ENCODE measurements at places on chromosomes 7 and 10.

DNA sequence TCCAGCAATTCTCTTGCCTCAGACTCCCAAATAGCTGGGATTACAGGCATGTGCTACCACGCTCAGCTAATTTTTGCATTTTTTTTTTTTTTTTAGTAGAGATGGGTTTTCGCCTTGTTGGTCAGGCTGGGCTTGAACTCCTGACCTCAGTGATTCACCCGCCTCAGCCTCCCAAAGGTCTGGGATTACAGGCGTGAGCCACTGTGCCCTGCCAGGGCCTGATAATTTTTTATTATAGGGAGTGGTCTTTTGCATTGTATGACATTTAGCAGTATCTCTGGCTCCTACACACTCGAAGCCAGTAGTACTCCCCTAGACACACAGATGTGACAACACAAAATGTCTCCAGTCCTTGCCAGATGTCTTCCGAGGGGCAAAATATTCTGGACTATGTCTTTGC, 124.0 kb downstream of the DKK1 start:
- no peak for DNase-seq

- DNase-seq: no peak
Observed at GRCh38 chr10:47294501-47294900, 5.5 kb upstream of the GDF10 start.

DNA sequence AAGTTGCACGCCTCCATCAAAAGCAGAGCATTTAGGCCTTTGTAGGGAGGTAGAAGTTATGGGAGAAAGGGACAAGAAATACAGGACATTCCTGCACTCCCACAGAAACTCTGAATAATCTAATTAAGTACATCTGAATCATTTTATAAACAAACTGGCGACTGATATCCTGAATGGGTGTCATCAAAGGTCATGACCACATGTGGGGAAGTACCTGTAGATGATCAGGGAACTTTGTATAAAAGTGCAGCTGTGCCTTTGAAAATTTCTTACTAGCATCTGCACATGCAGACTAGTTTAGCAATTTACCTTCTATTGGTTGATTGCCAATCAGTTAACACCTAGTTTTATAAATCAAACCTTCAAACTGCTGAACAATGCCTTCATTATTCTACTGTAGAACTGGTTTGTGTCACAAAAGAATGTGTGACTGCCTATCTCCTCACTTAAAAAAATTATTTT, 17.1 kb downstream of the STEAP4 start:
- DNase-seq: no peak

DNA sequence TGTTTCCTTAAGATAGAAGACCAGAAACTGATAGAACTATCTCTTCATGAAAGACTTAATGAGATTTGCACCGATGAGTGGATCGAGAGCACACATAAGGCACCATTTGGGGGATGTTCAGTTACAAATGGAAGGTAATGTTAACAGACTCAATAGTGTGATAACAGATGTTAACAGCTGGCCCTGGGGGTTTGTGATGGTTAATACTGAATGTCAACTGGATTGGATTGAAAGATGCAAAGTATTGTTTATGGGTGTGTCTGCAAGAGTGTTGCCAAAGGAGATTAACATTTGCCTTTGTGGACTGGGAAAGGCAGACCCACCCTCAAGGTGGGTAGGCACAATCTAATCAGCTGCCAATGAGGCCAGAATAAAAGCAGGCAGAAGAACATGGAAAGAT, 130.5 kb upstream of the DGKB start:
- no peak for DNase-seq

- no peak for DNase-seq
Observed at GRCh38 chr10:24494777-24495176, 228.9 kb downstream of the ARHGAP21 start.

- DNase-seq: no peak
Observed at GRCh38 chr10:43282881-43283280, 16.0 kb upstream of the RASGEF1A start.

DNA sequence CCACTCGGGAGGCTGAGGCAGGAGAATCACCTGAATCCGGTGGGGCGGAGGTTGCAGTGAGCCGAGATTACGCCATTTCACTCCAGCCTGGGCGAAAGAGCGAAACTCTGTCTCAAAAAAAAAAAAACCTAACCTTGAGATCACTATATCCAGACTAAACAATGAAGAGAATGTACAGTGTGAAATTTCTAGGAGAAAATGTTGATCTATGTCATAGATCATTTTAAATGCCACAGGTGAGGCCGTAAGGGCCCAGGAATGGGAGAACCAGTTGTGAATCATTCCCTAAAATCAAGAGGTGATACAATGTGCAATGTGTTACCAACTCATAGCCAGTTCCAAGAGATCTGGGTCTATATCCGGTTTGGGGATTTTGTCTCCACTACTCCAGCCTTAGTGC, 158.0 kb downstream of the CACNB2 start:
- no peak for DNase-seq

DNA sequence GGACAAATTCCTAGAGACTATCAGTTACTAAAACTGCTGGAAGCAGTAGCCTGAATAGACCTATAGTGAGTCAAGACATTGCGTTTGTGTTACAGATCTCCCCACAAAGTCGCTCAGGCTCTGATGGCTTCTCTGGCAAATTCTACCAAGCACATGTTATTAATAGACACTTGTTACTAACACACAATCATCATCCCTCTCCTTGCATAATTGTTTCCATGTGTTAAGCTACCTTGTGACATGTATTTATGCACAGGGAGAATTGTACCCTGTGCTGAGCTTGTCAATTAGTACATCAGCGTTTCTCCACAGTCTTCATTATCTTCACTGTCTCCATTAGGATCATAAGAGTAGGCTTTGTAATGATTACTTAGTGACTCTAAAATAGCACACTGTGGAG, 31.2 kb downstream of the DYNC2I1 start:
- no peak for DNase-seq

- DNase-seq: no peak
Observed at GRCh38 chr7:66333443-66333842, 128.3 kb downstream of the TPST1 start.

DNA sequence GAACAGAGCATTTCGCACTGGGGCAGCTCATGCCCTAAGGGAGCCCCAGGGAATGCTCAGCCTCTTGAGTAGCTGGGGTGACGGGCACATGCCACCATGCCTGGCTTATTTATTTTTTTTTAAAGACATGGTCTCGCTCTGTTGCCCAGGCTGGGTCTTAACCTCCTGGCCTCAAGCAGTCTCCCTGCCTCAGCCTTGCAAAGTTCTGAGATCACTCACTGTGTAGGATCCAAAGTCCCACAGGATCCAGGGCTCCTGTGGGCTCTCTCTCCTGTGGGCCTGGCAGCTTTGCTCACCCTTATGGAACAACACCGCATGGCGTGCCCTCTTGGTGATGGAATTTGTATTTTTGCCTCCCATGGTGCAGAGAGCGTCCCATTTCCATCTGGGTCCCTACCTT, 34.0 kb downstream of the TMEM120A start:
- no peak for DNase-seq

GRCh38 chr7:121019018-121019417, 30.5 kb downstream of the CPED1 start:
- DNase-seq: no peak

DNA sequence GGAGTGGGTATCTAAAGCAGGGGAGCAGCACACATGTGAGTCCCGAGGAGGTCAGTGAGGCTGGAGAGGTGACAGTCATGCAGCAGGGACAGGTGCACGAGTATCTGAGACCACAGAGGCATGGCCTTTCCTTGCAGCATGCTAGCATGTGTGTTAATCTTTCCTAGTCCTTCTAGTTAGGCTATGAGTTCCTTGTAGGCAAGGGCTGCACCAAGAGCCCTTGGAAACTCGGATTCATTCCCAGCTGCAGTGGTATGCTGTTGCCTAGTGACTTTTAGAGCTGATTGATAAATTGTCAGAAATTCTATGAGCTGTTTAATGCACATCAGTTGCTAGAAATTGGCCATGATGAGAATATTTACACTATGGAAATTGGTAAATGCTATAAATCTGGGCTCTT, 132.0 kb downstream of the SORCS3 start:
- no peak for DNase-seq

- DNase-seq: no peak
Observed at GRCh38 chr10:104067525-104067924, 18.2 kb downstream of the COL17A1 start.

DNA sequence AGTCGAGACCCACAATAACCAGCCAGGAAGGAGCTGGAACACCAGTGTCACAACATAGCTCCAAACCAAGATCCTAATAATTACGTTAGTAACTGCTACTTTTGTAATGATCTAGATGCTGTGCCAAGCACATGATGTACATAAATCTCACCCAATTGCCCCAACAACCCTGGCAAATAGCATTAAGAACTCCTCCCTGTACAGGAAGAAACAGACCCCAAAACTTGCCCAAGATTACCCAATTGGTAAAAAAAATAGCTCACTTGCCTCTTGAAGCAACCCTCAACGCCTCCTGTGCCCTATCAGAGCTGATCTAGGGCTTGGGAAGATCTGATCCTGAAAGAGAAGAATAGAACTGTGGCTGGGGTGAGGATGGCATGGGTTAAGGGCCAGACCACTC, 628.7 kb upstream of the AUTS2 start:
- no peak for DNase-seq

DNA sequence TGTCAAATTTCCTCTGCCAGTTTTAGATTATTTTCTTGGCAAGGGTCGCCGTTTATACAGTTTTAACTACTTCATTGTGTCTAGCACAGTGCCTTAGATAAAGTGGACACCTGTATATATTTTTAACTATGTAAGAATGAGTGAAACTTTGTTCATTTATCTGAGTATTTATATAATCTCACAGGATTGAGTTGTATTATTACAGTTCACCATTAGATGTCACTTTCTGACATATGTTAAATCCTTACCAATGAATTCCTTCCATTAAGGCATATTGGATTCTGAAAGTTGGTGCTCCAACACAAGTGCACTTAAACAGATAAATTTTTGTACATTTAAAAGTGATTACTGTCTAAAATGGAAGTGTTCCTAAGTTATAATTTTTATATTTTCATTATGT, 43.0 kb downstream of the ZMYND11 start:
- DNase-seq: no peak

GRCh38 chr7:5549096-5549763, 125.6 kb upstream of the TNRC18 start:
- no peak for DNase-seq

GRCh38 chr10:59709395-59710125, at the start of gene SLC16A9:
Gene SLC16A9 (minus strand): TSS chr10:59709850. CDS start chr10:59684291, 25,559 bp downstream.
- DNase-seq: no peak

- no peak for DNase-seq
Observed at GRCh38 chr7:90999989-91000979, 263.9 kb upstream of the FZD1 start.

GRCh38 chr7:22676385-22676784, 50.6 kb upstream of the IL6 start:
- DNase-seq: no peak

DNA sequence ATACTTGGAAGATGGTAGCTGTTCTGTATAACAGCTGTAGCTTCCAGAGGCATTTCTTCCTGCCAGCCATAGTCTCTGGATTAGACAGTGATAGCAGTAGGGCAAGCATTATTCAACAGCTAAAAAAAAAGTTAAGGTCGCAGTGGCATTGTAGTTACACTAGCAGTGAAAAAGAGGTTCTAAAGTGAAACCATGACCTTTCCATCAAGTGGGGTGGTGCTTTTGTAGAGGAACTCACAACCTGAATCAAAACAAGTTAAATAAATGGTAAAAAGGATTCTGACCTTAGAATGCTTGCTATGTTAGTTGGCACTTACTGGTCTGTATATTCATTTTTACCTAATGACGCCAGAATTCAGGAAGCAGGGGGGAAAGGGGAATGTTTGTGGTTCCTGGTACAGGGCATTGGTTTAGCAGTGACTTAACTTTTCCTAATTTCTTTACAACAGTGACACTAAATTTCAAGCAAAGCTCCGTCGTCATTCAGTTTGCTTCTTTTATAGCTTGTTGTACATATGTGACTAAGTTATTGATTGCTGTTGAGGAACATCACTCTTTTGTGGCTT, 55.0 kb downstream of the GBF1 start:
- no peak for DNase-seq

DNA sequence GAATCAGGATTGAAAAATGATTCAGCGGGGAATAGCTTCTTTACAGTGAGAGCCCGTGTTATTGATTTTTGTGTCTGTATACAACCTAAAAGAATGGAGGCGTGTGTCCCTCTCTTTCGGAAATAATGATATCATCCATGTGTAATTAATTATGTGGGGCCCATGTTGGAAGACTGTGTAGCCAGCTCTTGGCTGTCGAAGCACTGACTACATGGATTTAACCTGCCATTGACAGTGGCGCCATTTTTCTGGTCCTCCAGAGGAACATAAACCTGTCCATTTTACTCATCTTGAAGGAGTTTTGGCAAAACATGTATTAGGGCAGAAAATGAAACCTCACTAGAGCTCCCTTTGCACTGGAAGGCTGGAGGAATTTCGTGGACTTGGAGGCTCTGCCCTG, 119.6 kb downstream of the ITIH5 start:
- DNase-seq: no peak

- no peak for DNase-seq
Observed at GRCh38 chr10:62870866-62871265, 54.7 kb upstream of the EGR2 start.

GRCh38 chr10:63008491-63008890, 124.6 kb upstream of the NRBF2 start:
- no peak for DNase-seq

DNA sequence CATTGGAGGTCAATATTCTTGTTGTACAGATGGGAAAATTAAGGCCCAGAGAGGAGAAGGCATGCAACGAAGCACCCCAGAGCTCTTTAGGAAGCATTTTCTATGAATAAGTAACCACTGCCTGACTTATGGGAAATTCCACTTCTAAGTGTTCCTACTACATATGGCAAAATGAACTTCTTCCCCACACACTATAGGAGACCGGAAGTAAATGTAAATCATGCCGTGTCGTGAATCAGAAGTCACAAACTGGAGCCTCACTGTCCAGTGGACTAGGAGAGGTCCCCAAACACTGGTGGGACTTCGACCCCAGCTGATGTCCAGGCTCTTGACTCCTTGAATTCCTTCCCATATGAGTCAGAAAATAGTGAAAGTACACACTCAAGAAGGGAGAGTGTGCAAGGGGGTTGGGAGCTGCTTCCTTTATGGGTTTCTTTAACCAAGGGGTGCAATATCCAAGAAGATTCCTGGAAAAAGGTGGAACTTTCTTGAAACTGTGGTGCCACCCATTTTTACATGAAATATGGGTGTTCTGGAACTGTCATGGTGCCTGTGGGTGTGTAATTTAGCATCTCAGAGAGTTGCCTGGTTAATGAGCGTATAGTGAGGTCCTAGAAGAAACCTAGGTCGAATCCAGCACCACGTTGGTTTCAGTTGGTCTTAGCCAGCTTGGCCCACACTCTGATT, 6.7 kb downstream of the RASSF4 start:
- DNase-seq: no peak

GRCh38 chr10:113291413-113291812, 261.4 kb upstream of the HABP2 start:
- no peak for DNase-seq

Data from NCI-H2081 treated with DMSO at 0.1 percent for 48 hours (cell line).